Activated CD4-positive, alpha-beta T cell treated with anti-CD3 and anti-CD28 coated beads for 4 hours (primary cell): ENCODE measurements at places on chromosomes 4 and X.

GRCh38 chrX:143429131-143429530 is 88.1 kb downstream of the SPANXN3 start:
- no peak for DNase-seq

- no peak for DNase-seq
Measured at GRCh38 chr4:144906181-144906925, 191.6 kb downstream of the ANAPC10 start.

DNA sequence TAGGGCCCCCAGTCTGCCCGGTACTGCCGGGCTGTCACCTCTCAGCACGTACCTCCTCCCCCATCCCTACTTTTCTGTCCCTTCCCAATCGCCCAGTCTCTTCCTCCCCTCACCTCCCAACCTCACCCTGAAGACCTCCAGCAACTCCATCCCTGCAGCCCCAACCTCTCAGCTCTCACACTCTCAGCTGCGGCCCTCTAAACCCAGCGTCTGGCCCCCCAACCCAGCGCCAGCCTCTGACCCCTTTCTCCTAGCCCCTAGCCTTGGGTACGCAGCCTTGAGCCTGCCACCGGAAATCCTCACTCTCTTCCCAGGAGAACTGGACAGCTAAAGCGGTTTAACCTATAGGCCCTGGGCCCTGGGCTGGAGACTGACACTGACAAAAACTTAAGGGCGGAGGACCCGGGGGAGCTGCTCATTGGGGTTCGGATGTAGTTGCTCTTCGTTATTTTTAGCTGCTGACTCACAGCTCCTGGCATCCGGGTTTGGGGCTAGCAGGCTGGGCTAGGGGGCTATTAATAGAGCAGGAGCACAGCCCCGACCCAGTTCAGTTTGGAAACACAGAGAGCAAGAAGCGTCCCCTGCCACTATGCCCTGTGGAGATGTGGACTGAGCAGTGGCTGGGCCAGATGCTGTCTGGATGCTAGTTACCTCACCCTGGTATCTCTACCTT is 9.6 kb upstream of the DLG3 start:
- DNase-seq: no peak

DNA sequence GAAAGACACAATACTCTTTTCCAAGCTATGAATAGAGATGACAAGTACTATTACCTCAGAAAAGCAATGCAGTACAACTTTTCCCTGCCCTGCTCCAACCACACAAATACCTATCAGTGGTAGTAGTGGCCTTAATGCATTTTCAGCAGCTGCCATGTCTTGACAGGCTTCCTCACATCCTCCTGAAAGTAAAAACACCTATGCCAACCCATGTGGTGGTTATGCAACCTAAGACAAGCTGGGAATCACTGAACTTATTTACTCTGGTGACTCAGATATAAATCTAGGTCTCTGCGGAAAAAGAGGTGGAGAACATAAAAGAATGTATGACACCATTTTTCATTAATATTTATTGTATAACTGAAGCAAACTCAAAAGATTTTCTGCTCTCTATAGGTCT is 14.5 kb downstream of the WDFY3 start:
- no peak for DNase-seq

GRCh38 chr4:123386609-123387008 is 10.0 kb upstream of the SPRY1 start:
- no peak for DNase-seq

- no peak for DNase-seq
Measured at GRCh38 chrX:51155157-51155556, 177.5 kb upstream of the NUDT10 start.

DNA sequence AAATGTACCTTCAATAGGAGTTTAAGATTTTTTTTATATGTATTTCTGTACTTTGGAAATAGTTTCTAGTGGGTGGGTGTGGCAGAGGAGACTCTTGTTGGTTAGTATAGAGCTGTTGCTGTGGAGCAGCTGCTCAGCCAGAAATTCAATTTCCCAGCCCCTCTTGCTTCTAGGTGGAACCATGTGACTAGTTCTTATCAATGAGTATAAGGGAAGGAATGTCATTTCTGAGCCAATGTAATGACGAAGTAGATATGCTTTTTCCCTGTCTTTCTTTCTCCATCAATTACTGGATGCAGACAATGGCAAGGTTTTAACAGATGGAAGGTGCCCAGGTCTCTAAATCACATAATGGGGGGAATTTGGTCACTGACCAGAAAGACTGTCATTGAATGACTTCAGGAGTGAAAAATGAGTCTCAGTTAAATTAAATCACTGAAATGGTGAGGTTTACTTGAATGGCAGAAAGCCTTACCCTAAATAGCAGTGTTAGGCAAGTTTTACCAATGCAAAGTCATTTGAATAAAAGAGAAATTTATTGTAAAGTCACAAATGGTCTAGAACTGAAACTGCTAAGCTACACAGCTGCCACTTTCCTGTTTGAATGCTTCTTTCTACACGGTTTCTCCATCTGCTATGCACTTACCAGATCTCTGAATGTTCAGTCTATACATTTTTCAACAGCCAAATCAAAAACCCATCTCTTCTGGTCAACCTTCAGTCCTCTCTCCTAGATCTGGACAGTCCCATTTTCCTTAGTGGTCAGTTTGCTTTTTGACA is 795.4 kb upstream of the MAGEB2 start:
- no peak for DNase-seq

DNA sequence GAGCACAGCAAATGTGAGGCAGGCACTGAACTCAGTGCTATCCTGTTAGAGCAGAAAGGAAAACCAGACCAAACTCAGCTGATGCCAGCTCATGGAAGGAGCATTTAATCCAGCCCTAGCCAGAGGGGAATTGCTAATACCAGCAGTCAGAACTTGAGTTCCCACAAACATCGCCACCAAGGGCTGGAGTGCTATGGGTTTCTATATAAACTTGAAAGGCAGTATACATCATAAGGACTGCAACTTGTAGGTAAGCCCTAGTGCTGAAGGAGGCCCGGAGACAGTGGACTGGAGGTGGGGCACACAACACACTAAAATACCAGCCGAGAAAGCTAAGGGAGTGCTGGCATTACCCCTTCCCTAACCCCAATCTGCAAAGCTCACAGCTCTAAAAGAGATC is 440.2 kb downstream of the PRR32 start:
- no peak for DNase-seq

DNA sequence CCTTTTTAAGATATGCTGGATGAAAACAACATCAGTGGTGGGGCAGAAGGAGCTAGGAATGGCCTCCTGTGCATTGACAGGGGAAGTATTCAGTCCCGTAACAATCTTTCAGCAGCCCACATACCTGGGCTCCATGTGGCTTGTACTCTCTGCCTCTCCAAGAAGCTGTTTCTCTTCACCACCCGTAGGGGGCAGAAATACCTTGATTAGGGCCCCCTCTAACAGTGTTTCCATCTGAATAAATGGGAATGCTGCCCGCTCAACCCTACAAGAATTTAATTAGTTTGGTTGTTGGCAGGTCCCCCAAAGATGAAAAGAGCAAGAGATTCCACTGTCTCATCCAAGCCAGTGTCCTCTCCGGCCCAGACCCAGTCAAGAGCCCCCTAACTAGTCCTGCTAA is 155.2 kb downstream of the SMIM20 start:
- no peak for DNase-seq

DNA sequence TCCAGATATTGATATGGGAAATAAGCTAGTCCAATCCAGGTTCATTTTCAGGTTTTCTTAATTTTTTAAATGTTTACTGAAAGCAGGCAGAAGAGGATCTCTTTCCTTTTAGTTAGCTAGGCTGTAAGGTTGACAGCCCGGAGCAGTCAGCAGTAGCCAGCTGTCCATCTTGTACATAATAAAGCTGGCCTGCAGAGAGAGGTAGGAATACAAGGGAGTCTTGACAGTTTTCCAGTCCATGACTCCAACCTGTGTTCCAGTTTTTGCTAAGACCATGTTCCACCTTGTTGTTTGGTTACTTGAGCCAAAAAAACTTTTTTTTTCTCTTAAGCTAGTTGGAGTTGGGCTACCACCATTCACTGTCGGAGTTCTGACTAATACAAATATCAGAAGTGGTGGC is 402.7 kb upstream of the TEX13C start:
- no peak for DNase-seq

DNA sequence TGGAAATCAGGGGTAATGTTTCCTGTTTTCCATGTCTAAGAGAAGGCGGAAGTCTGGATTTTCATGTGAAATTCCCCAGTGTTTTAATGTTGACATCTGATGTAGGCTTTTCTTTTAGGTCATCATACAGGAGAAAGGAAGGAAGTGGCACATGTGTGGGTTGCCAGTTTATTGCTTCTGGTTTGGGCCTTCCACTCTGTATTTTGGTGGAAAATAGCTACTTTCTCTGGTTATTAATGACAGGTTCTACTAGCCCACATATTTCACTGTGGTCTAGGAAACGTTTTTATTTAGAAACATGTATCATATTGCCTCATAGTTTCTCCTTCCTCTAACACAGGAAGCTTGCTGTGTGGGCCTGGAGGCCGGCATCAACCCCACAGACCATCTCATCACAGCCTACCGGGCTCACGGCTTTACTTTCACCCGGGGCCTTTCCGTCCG is 7.2 kb downstream of the PDHA1 start:
- DNase-seq: no peak

- no peak for DNase-seq
Measured at GRCh38 chr4:138835832-138836533, 179.6 kb upstream of the NOCT start.

DNA sequence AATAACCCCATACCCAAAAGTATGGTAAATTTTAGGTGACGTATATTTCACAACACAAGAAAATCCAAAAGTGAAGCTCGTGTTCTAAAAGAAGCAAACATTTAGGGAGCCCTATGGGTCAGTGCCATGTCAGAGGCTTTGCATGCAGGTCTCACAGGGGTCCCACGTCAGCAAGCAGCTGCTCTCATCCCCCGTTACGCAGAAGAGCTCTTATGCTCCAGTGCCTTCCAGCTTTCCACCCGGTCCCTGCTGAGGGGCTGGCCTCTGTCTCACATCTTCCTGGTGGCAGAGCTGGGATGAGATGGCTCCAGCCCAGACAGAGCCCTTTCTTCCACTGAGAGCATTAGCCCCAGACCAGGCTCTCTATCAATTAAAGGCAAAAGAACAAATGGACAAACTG is 82.0 kb downstream of the IRF2 start:
- DNase-seq: no peak

DNA sequence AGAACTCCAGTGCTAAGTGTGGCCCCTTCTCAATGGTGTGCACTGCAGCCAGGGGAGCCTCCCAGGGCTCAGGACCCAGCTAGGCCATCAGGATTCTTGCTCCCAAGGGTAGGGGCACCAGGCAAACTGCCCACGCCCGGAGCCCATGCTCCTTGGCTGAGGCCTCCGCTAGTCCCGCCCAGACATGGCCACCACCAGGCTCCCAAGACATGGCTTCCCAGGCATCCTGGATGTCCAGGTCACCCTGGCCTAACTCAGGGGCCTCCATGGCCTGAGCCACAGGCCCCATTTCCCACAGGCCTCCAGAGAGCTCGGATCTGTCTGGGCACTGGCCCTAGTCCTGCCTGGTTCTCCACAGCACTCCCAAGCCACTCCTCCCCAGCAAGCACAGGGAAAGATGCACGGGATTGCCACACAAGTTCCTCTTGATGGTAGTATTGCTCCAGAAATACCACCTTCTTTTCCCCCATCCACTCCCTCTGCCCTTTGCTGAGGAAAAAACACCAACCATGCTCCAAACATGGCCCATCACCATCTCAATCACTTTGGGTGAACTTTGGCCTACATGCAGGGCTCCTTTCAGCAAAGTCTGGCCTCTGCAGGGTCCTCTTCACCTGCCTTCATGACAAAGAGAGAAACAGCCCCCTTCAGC is 274.7 kb upstream of the AGTR2 start:
- no peak for DNase-seq

- DNase-seq: peak; percentile 38
Measured at GRCh38 chr4:145808021-145808650, 128.2 kb downstream of the C4orf51 start.

DNA sequence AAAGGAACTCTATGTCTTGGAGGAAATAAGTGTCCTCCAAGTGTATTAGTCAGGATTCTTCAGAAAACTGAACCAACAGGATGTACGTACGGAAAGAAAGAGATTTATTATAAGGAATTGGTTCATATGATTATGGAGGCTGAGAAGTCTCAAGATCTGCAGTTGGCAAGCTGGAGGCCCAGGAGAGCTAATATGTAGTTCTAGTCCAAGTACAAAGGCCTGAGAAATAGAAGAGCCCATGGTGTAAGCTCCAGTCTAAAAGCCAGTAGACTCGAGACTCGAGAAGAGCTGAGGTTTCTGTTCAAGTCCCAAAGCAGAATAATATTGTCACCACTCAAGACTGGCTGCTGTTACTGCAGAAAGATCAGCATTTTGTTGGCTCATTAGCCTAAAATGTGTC is 65.3 kb upstream of the EFNB1 start:
- no peak for DNase-seq

GRCh38 chr4:139756391-139757180 is 91.0 kb downstream of the MGST2 start:
- no peak for DNase-seq

DNA sequence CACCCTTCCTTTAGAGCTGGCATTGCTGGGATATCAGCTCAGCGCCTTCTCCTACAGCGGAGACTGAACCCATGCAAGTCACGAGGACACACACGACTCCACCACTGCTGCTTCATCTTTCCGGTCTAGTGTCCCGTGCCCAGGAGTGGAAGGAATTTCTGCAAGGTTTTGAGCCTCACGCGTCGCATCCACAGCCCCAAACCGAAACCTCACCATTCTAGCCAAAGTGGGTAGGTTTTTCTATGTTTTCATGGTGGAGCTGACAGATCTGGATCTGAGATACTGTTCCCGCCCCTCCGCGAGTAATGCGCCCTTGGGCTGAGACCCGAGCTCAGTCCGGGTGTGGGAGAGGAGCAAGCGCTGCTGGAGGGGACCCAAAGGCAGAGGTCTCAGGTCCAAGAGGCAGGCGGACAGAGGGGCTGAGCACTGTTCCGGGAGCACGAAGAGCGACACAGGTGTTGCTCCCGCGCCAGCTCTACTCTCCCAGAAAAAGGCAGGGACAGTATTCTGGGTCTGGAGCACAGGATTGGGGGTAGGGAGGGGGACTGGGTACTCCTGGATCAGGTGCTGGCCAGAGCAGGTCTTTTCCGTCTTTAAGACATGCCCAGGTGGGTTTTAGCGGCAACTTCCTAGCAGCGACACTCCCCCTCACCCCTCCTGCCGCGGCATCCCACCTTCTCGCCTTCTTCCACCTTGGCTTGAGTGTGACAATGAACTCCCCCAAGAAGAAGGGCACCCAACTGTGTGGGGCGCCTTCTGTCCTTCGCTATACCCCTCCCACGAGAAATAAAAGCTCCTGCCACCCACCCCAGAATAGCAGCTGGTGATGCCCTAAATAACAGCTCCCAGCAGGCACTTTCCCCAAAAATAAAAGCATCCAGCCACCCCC is 1.8 kb downstream of the EPHA5 start:
- no peak for DNase-seq

DNA sequence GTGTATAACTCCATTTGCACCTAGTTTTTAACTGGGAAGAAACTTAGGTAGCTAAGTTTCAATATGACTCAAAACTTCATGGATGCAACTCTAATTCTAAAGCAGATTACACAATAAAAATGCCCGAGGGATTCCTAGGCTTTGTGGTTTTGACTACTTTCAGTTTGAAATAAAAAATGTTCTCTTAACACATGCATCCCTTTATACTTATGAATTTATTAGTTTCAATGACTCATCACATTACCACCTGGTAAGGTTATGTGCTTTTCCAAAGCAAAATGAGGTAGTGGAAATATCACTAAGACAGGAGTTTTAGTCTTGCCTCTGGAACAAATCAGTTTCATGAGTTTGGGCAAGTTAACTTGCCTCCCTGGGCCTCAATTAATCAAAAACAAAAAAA is 125.5 kb downstream of the OPHN1 start:
- DNase-seq: no peak
